GM04504 (cell line): ENCODE measurements at places on chromosomes 6 and 20.

GRCh38 chr6:36546920-36547645, at the start of gene STK38:
STK38 (minus strand) TSS chr6:36547479; CDS start chr6:36540202, 7,277 bp downstream.
- DNase-seq: peak; percentile 71

GRCh38 chr6:150005761-150006651, 19.3 kb downstream of the RAET1L start:
- no peak for DNase-seq

- no peak for DNase-seq
Observed at GRCh38 chr6:163579111-163579879, 164.8 kb downstream of the QKI start.

DNA sequence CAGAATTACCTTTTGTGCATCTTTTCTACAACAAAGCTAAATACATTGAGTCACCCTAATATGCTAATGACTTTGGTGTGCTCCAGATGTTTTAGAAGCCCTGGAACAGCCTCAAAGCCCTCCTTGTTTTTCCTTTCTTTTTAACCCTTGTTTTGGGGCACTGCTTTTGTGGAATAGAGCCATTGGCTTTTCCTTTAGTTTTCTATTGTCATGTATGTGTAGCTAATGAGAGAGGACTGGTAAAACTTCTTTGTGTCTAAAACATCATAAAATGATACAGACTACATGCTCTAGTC, 158.8 kb downstream of the JARID2 start:
- DNase-seq: no peak

DNA sequence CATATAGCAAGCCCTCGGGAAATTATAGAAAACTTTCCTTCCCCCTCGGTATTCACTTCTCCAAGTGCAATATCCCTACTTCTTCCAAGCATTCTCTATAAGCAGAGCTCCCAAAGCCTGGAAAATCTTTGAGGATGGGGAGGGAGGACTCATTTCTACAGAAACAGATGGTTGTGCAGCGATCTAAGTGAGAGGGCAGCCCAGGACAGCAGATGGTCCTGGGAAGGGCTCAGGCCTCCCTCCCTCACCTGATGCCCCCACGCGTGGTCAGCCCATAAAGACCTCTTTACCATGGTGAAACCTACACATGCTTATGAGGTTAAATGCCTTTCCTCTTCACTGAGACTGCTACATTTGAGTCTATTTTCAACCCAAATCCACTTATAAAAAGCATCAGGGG, 319.6 kb upstream of the QKI start:
- DNase-seq: no peak

- DNase-seq: no peak
Observed at GRCh38 chr6:11386323-11386722, 151.2 kb upstream of the TMEM170B start.

DNA sequence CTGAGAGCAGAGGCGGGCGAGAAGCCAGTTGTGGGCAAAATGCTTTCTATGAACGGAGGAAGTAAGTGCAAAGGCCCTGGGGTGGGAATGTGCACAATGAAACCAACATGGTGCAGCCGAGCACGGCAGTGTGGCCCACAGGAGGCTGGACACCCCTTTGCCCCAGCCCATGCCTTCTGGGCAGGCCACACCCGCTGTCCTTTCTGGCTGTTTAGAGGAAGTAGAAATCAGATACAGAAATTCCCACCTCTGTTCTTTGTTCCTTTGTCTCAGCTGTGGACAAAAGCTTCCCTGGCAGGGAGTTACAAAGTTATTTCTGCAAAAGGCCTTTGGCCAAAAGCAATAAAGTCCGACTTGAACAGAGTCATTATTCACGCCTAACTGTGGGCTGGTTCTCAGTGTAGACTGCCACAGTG, 11.9 kb downstream of the SULF2 start:
- DNase-seq: no peak

GRCh38 chr6:40958738-40959137, 80.3 kb downstream of the UNC5CL start:
- no peak for DNase-seq

GRCh38 chr6:13485923-13486562, 1.4 kb downstream of the GFOD1 start:
- DNase-seq: no peak

GRCh38 chr6:132584698-132585097, 4.8 kb downstream of the TAAR5 start:
- DNase-seq: no peak

- no peak for DNase-seq
Observed at GRCh38 chr6:12291839-12292604, 1.9 kb downstream of the EDN1 start.

GRCh38 chr20:11979306-11979990, 61.8 kb downstream of the BTBD3 start:
- DNase-seq: no peak

DNA sequence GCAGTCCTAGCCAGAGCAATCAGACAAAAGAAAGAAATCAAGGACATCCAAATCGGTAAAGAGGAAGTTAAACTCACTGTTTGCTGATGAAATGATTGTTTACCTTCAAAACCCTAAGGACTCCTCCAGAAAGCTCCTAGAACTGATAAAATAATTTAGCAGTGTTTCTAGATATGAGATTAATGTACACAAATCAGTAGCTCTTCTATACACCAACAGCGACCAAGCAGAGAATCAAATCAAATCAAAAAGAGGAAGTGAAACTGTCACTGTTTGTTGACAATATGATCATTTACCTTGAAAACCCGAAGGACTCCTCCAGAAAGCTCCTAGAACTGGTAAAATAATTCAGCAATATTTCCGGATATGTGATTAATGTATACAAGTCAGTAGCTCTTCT, 21.7 kb downstream of the SERPINB9 start:
- no peak for DNase-seq

DNA sequence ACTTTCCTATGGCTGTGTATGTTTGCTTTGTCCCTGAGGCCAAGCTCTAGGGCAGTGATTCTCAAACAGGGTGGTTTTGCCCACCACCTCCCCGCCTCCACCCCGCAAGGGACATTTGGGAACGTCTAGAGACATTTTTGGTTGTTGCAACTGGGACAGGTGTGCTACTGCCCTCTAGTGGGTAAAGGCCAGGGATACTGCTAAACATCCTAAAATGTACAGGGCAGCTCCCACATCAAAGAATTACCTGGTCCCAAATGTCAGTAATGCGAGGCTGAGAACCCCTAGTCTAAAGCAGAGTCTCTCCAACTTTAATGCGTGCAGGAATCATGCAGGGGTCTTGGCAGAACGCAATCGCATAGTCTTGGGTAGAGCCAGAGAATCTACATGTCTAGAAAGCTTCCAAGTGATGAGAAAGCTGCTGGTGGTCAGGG, 5.1 kb downstream of the KCNS1 start:
- no peak for DNase-seq

GRCh38 chr6:38208028-38208427, 388.5 kb downstream of the ZFAND3 start:
- no peak for DNase-seq

- DNase-seq: no peak
Observed at GRCh38 chr20:50054626-50055511, 58.1 kb downstream of the UBE2V1 start.

DNA sequence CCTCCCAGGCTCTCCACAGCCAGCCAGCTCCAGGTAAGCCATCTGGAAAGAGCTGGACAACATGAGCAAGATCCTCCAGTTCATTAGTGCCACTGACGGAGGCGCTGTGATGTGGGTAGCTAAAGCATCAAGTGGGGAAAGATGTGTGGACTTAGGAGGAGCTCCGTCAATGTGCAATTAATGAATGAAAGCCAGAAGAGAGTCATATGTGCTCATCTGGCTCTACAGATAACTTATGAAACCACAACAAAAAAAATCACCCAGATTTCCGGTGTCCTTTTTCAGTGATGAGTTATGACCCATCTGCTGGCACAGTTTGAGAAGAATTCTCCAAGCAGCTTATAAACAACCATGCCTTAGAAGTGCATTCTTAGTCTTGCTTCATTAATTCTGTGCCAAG, 311.7 kb upstream of the PLCB4 start:
- peak; percentile 91 for DNase-seq

DNA sequence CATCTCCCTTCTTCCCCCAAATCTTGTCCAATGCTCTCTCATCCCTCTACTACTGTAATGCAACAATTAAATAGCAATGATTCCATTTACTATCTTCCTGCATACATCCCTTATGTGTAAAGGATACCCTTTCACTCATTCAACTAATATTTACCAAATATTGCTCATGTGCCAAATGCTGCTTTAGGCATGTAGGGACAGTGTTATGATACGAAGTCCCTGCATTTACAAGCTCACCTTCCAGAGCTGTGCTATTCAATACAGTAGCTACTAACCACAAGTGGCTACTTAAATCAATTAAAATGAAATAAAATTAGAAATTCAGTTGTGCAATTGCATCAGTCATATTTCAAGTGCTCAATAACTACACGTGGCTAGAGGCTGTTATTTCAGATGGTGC, 41.1 kb downstream of the GMDS start:
- DNase-seq: no peak

GRCh38 chr6:139262519-139263300, 29.1 kb downstream of the TXLNB start:
- DNase-seq: no peak

DNA sequence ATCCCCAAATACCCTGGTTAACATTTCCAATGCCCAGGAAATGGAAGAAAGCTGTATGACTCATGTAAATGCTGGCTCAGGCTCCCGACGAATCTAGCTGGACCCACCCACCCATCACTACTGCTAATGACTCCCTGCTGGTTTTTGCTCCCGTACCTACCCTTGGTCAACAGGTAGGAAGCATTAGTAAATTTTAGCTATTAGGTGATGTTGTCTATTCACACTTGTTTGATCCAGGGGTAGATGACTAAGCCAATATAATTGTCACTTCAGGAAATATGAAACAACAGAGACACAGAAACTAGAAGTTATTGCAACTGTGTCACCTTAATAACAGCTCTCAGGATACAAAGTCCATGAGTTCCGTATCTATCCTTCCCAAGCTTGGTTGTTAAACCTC, 94.4 kb upstream of the BEND6 start:
- no peak for DNase-seq

DNA sequence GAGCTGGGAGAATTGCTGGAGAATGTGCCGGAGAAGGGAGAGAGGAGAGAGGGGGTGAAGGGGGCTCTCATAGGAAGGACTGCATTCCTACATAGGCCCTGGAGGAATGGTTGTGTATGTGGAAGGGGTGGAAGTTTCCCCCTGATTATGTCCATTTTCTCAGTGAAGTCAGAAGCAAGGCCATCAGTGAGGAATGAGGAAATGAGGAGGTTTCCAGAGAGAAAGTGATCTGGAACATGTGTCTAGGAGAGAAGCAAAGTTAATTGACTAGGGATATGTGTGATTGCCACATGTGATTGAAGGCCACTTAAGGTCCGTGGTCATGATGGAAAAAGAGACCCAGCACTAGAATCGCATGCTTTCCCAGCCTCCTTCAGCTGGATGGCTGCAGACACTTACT, 42.3 kb downstream of the TBPL1 start:
- DNase-seq: no peak

- DNase-seq: no peak
Observed at GRCh38 chr6:169571123-169571962, 130.5 kb downstream of the WDR27 start.

DNA sequence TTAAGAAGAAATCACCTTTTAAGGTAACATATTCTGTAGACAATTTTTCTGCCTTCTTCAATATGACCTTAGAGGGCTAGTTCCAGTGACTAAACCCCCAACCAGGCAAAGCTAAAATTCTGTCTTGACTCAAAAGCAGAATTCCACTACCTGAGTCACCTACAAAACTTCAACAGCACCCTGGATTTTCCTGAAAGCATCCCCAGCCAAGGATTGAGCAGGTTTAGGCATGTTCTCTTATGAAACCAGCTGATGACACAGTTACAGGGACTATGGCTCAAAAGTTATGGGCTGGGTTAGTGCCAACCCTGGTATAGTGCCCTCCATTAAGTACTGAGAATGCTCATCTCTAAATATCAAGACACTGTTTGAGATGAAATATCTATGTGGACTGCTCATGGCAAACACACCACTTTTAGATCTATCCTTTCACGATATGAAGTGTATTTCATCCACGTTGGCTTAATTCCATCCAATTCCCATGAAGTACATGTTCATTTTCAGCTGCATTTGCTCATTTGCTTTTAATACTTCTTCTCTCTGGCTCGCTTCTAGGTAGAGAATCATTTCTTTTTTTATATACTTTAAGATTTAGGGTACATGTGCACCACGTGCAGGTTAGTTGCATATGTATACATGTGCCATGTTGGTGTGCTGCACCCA, 53.6 kb upstream of the TNFAIP3 start:
- no peak for DNase-seq

DNA sequence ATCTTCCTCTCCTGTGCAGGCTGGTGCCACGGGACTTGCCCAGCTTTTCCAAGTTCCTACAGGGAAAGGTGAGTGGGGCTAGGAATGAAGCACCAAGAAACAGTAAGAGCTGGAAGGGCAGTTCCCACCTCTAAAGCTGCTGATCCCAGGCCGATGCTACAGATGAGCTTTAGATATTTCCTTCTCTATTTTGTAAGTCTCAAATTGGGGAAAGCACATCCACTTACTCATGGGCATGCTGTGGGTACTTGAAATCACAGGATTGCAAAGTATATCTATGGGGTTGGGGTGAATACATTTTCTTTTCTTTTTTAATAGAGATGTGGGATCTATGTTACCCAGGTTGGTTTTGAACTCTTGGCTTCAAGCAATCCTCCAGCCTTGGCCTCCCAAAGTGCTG, 3.1 kb downstream of the ZBTB2 start:
- no peak for DNase-seq
